ENCODE measurements at places on chromosomes 2 and 18. TPM values are rescaled to one million over a fixed set of nuclear protein-coding genes. Genes with fewer than 3 reads are reported as not detected.

DNA sequence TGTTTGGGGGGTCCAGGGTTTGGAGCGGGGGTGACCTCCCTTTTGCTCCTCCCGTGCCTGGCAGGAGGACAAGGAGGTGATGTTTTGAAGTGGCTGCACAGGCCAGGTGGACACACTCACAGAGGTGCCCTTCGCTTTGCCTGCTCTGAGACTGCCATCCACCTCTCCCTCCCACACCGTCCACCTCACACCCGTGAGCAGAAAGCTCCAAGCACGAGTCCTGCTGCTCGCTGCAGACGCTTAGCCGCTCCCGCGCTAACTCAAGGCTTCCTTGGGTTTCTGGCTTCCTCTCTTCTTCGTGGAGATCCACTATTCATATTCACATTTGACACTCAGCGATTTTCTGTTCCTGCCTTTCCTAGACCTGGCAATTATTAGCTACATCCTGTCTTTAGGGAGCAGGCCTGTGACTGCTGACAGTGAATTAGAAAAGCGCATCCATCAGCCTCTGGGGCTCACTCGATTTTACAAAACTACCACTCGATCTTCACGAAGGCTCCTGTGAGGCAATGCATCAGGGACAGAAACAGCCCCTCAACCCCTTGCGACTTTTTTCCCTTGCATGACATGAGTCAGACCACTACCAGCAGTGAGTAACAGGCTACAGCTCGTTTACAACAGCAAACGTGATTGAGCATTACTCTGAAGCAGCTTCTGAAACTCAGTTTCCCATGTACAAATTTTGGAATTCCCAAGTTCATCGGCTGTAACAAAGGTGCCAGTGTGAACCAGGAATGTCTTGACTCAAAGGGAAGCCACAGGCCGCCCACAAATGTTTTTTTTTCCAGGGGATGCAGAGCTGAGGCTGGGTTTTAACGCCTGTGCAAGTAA lies 238.7 kb upstream of the SOX11 start:
- peaks cover 5% of the 10 kb centered on the region for H3K27me3 ChIP-seq
- H3K27ac ChIP-seq: no peak overlapping the region
- no peak for DNase-seq

GRCh38 chr2:239278941-239279365 lies 121.9 kb downstream of the HDAC4 start:
- H3K4me3 ChIP-seq: no peak overlapping the region
- H3K4me1 ChIP-seq: peaks cover 6% of the 10 kb centered on the region
- H3K36me3 ChIP-seq: no peaks in the 10 kb centered on the region
- peak overlapping the region; percentile 22 for H3K27ac ChIP-seq

SLC20A1 gene
- total RNA-seq: 62.0 TPM

- no peaks in the 10 kb centered on the region for H3K4me1 ChIP-seq
- H3K27ac ChIP-seq: no peak overlapping the region
- no peaks in the 10 kb centered on the region for H3K36me3 ChIP-seq
- no peak for DNase-seq
These were observed 152.8 kb downstream of the TMEM18 start for GRCh38 chr2:524442-524841.

GPR35 gene
- total RNA-seq: 6.5 TPM

- H3K27ac ChIP-seq: no peak overlapping the region
- no peaks in the 10 kb centered on the region for H3K36me3 ChIP-seq
- DNase-seq: peak; percentile 52
- H3K27me3 ChIP-seq: peaks cover 37% of the 10 kb centered on the region
- no peaks in the 10 kb centered on the region for H3K4me1 ChIP-seq
These were observed 15.7 kb downstream of the GPR35 start for GRCh38 chr2:240640939-240641338.

DNA sequence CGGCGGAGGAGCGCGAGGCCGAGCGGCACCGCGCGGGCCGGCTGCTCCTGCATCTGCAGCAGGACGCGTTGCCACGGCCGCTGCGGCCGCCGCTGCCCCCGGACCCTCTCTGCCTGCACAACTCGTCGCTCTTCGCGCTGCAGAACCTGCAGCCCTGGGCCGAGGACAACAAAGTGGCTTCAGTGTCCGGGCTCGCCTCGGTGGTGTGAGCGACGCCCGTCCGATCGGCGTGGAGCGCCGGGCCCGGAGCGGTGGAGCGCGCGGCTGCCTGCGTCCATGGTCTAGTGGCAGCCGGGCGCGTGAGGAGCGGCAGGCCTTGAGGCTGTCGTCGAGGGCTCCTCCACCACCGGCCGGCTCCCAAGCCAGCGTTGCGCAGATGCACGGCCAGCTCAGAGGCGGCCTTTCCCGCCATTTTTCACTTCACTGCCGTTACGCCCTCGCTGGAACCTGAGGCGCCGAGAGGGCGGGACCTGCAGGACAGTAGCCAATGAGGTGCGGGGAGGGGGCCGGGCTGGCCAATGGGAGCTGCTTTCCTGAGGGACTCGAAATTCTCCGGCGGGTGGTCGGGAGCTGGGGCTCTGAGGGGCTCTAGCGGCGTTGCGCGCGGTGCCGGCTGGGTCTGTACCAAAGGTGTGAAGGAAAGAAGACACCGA lies 1.9 kb downstream of the TLX2 start:
- peaks cover 4% of the 10 kb centered on the region for H3K4me1 ChIP-seq
- peak; percentile 37 for DNase-seq
- H3K36me3 ChIP-seq: no peaks in the 10 kb centered on the region
- H3K27ac ChIP-seq: no peak overlapping the region
- peaks cover 85% of the 10 kb centered on the region for H3K27me3 ChIP-seq
- no peak overlapping the region for H3K4me3 ChIP-seq

DNA sequence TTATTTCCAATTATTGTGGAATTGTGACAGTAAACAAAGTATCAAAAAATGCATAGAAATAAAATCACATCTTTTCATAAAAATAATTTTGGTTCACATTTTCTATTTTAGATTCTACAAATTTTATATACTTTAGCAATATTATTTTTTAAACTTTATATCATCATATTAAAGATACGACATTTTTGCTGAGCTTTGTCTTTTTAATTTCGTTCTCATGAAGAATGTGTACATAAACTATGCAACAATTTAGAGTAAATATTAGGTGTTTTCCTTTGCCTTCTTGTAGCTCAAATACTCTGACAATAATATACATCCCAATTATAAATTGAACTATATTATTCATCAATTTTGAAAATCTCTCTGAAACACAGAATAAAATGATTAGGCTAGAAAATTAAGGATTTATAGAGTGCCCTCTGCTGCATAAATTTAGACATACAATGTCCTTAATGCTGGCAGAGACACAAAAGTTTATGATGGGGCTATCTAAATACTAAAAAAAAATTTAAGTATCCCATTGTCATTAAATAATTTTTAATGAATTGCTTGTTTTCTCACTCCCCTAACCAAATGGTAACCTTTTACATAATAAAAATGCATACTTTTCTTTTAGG lies 45.7 kb downstream of the CCDC102B start:
- H3K27me3 ChIP-seq: no peaks in the 10 kb centered on the region
- H3K4me1 ChIP-seq: no peaks in the 10 kb centered on the region
- no peaks in the 10 kb centered on the region for H3K36me3 ChIP-seq
- H3K27ac ChIP-seq: no peak overlapping the region

GRCh38 chr18:59961070-59961469 lies 61.3 kb downstream of the PMAIP1 start:
- H3K27me3 ChIP-seq: peaks cover 6% of the 10 kb centered on the region
- H3K27ac ChIP-seq: no peak overlapping the region
- H3K4me1 ChIP-seq: peaks cover 6% of the 10 kb centered on the region
- DNase-seq: no peak
- no peak overlapping the region for H3K4me3 ChIP-seq

DNA sequence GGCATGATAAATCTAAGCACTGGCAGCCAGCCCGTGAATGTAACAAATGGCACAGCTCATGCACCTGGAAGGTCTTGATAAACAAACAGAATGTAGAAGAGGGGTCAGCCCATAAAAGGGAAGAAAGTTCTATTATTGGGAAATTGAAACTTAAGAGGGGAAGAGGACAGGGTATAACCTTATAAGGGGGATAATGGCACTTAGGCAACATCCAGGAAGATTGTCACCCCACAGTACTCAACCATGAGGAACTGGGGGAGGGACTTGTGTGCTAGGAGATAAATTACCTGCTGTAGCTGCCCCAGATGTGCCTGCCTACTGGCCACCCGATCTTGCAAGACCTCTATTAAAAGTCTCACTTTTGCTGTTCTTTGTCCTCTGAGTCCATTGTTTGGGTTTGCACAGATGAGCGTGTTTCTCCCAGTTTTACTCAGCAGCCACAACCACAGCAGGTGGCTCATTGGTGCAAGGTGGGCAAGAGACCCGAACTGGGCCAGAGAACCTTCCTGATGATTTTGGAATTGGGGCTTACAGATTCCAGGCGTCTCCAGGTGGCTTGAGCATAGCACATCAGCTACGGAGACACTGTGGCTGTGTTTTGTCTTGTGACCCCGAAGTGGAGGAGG lies 79.0 kb upstream of the TAF1B start:
- H3K27me3 ChIP-seq: peaks cover 38% of the 10 kb centered on the region
- no peak for DNase-seq
- H3K4me3 ChIP-seq: no peak overlapping the region
- H3K4me1 ChIP-seq: peaks cover 16% of the 10 kb centered on the region

DNA sequence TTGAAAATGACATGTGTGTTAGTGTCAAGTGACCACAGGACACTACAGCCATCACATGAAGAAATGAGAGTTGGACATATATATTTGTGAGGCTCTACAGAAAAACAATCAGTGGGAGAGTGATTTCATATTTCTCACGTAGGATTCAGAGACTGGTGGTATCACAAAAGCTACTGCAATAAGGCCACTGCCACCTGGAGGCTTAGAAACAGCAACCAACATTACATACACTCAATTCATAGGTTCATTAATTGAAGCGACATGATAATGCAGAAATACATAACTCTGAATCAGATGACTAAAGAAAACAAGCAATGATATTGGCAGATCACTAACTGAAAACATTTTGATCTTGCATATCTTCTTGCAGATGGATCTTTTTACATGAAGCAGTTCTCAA lies 248.1 kb upstream of the KLHL14 start:
- H3K27ac ChIP-seq: no peak overlapping the region
- H3K27me3 ChIP-seq: peaks cover 19% of the 10 kb centered on the region
- H3K36me3 ChIP-seq: no peaks in the 10 kb centered on the region
- H3K4me1 ChIP-seq: no peaks in the 10 kb centered on the region
- H3K4me3 ChIP-seq: no peak overlapping the region

- peak overlapping the region; percentile 100 for H3K27ac ChIP-seq
- no peaks in the 10 kb centered on the region for H3K27me3 ChIP-seq
- peaks cover 34% of the 10 kb centered on the region for H3K4me1 ChIP-seq
These were observed 693 bp downstream of the ORC2 start for GRCh38 chr2:200962811-200963123.
